ENCODE measurements at places on chromosomes 3 and 15. TPM values are rescaled to one million over a fixed set of nuclear protein-coding genes. Genes with fewer than 3 reads are reported as not detected.

GRCh38 chr15:40990789-40991188 is 37.5 kb downstream of the CHAC1 start:
- no peak overlapping the region for H3K27ac ChIP-seq
- H3K4me1 ChIP-seq = no peaks in the 10 kb centered on the region
- no peaks in the 10 kb centered on the region for H3K27me3 ChIP-seq
- DNase-seq = no peak

DNA sequence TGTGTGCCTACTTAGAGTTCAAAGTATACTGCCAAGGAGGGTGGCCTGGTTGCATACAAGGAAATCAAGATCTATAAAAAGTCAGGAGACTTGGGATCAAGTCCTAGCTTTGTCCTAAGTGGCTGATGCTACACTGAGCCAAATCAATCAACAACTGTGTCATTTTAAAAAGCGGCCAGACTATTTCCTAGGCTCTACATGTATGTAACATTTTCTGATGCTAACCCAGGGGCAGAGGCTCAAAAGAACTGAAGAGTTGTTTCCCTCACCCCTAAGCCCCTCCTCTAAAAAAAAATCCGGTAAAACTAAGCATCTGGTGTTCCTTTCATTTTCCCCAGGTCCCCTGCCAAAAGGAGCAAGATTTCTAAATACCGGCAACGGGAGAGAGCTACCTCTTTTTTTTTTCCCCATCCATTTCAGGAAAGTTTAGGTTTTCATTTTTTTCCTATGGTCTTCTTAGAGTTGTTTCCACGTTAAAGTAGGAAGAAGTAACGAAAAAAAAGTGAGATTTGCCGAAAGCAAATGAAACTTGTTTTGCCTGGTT is 18.8 kb upstream of the CHD2 start:
- H3K27ac ChIP-seq = peak overlapping the region; percentile 91
- no peaks in the 10 kb centered on the region for H3K27me3 ChIP-seq
- H3K4me3 ChIP-seq = peak overlapping the region; percentile 53
- H3K36me3 ChIP-seq = no peaks in the 10 kb centered on the region

DNA sequence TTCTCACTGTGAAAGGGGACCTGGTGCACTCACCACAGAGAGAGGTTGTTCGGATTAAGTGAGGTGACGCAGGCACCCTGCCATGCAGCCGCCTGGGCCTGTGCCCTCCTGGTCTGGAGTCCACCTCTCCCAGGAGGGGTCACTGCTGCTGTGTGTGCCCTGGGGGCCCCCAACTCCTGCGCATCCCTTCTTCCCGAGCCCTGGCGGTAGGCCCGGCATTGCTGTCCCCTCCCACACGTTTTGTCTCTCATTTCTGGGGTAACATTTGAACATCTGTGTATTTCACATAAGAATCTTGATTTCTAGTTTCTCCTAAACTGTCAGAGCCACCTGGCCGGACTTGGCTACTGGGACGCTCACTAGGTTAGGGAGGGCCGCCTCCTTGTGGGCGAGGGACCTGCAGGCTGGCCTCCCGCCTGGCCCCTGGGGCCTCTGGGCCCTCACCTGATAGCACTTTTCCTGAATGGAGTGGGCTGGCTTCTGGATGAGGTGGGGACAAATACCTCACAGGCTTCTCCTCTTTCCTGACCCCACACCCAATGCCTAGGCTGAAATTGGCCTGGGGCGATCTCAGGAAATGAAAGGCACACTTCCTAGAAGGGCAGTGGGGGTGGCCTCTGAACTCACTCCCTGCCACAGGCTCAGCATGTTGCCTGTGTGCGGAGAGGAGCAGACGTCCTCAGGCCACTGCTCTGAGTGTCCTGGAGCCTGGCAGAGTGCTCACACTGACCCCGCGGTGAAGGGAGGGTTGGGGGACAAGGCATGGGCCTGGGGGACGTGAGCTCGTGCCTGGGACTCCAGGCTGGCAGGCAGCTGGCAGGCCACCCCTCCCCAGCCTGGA is 104.2 kb upstream of the PRR23E start:
- no peak for DNase-seq
- no peaks in the 10 kb centered on the region for H3K27me3 ChIP-seq
- H3K4me1 ChIP-seq = no peaks in the 10 kb centered on the region
- H3K36me3 ChIP-seq = no peaks in the 10 kb centered on the region
- H3K4me3 ChIP-seq = no peak overlapping the region
- no peak overlapping the region for H3K27ac ChIP-seq

GRCh38 chr3:129341331-129342141 is 62.9 kb downstream of the HMCES start:
- no peak overlapping the region for H3K27ac ChIP-seq
- peaks cover 4% of the 10 kb centered on the region for H3K4me1 ChIP-seq
- no peaks in the 10 kb centered on the region for H3K36me3 ChIP-seq
- H3K4me3 ChIP-seq = no peak overlapping the region

GRCh38 chr3:178336336-178336735 is 199.9 kb upstream of the KCNMB2 start:
- no peak for DNase-seq
- H3K4me1 ChIP-seq = no peaks in the 10 kb centered on the region
- no peak overlapping the region for H3K27ac ChIP-seq
- H3K36me3 ChIP-seq = no peaks in the 10 kb centered on the region
- H3K4me3 ChIP-seq = no peak overlapping the region

- H3K27me3 ChIP-seq = no peaks in the 10 kb centered on the region
- H3K36me3 ChIP-seq = peaks cover 63% of the 10 kb centered on the region
- DNase-seq = peak; percentile 25
- no peak overlapping the region for H3K4me3 ChIP-seq
- H3K27ac ChIP-seq = no peak overlapping the region
These were observed 6.5 kb downstream of the NT5DC2 start for GRCh38 chr3:52527039-52527731.

DNA sequence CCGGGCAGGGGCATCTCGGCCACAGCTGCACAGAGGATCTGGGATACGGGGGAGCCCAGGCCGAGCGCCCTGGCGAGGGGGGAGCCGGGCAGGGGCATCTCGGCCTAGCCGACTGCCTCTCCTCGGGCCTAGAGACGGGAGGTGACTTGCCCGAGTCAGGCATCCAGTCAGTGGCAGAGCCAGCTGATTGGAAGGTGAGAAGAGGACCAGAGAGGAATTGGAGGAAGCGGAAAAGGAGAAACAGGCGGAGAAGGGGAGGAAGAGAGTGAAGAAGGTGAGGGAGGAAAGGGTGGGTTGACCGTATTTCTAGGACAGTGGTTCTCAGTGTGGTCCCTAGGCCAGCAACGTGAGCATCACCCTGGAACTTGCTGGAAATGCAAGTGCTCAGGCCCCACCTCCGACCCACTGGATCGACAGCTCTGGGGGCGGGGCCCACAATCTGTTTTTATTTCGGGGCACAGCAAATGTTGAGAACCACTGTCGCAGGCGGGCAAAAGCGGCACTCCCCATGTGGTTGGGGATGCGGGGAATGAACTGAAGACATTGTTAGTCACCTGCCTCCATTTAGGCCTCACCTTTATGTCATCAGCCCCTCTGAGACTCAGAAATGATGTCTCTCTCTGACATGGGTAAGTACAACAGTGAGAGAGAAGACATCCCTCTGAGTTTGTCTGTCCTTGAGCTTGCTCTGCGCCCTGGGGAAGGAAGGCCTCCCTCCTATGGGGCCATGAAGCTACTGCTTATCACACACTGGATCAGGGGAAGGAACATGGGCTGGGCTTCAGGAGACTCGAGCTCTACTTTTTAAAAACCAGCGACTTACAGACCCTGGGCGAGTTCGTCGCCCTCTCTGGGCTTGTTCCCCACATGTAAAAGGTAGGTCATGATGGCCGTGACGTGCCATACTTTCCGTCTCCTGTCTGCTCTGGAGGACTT is 1.0 kb upstream of the MELTF start:
- H3K4me1 ChIP-seq = peaks cover 12% of the 10 kb centered on the region
- no peaks in the 10 kb centered on the region for H3K36me3 ChIP-seq
- DNase-seq = no peak
- H3K27ac ChIP-seq = peak overlapping the region; percentile 65

DNA sequence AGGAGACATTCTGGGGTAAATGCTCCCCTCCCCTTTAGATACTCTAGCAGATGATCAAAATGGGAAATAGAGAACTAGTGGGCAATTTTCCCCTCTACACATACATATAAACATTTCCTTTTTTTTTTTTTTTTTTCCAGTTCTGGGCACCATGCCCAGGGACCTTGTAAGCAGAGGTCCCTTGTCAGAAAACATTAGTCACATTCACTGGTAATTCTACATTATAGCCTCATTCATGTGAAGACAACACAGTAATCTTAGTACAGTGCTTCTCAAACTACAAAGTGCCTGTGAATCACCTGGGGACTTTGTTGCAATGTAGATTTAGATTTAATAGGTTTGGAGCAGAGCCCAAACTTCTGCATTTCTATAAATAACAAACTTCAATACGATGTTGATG is 60.1 kb upstream of the ACTC1 start:
- H3K36me3 ChIP-seq = no peaks in the 10 kb centered on the region
- H3K27me3 ChIP-seq = no peaks in the 10 kb centered on the region
- H3K4me3 ChIP-seq = no peak overlapping the region
- H3K4me1 ChIP-seq = peaks cover 31% of the 10 kb centered on the region
- H3K27ac ChIP-seq = no peak overlapping the region
- no peak for DNase-seq

DNA sequence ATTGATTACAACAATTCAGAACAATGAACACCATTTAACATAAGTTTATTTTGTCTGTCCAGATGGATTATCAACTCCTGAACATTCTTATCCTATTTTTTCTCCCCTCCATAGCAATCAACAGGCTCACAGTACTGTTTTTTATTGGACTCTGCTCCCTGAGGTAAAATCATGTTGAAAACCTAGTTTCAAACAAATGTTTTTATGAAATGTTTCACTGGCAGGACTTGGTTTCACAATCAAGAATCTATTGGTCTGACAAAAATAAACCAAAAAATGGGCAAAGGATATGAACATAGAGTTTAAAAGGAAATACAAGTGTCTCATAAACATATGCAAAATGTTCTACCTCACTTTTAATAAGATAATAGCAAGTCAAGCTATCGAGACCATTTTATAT is 2.6 kb upstream of the MYRIP start:
- H3K27ac ChIP-seq = no peak overlapping the region
- H3K4me3 ChIP-seq = no peak overlapping the region
- no peak for DNase-seq
- H3K36me3 ChIP-seq = no peaks in the 10 kb centered on the region
- peaks cover 21% of the 10 kb centered on the region for H3K4me1 ChIP-seq
- H3K27me3 ChIP-seq = peaks cover 14% of the 10 kb centered on the region

- no peaks in the 10 kb centered on the region for H3K36me3 ChIP-seq
- H3K4me1 ChIP-seq = no peaks in the 10 kb centered on the region
- H3K4me3 ChIP-seq = no peak overlapping the region
- H3K27me3 ChIP-seq = no peaks in the 10 kb centered on the region
- no peak for DNase-seq
These were observed 15.5 kb downstream of the CCR5 start for GRCh38 chr3:46386205-46386604.

DNA sequence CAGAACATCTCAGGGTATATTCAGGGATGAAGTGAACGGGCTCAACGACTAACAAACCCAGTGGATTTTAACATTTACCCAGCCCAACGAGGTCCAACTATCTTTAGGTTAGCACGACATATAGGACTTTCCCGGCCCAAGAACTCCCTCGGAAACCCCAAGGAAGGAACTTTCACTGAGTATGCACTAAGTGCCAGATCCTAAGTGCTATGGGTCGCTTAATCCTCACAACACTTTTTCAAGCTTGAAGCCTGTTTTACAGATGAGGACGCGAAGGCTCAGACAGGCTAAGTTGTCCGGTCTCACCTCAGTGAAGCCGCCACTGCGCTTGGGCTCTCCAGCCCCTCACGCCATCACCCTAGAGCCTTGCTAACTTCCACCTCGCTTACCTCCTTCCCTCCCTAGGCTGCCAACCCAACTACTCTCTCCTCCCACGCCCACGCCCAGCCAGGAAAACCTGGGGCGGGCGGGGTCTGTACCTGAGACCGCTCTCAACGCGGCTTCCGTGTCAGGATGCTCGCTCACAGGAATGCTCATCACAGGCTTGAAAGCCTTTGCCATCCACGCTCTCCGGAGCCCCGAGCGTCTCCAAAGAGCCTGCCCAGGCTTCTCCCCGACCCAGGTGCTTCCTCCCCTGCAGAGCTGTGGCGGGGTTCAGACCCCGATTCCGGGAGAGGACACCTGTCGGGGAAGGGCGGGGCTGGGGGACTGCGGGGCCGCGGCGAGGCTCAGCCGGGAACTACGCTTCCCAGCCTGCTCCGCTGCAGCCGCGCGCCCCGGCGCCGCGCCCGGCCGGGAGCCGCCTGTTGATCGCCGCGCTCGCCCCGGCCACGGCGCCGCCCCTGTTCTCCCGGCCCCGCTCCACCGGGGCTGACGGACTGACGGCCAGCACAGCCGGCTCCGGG is at the start of gene TMOD2:
Gene TMOD2, plus strand, starts transcription at position 806 of the 905 bp plus-strand sequence. CDS start 14,845 bp downstream, outside the sequence.
- H3K27ac ChIP-seq = peak within 1 kb of the TSS; percentile 56
- H3K4me1 ChIP-seq = peaks cover 18% of the 10 kb centered on the region
- H3K4me3 ChIP-seq = peak within 1 kb of the TSS; percentile 66
- peaks cover 5% of the 10 kb centered on the region for H3K27me3 ChIP-seq

DNA sequence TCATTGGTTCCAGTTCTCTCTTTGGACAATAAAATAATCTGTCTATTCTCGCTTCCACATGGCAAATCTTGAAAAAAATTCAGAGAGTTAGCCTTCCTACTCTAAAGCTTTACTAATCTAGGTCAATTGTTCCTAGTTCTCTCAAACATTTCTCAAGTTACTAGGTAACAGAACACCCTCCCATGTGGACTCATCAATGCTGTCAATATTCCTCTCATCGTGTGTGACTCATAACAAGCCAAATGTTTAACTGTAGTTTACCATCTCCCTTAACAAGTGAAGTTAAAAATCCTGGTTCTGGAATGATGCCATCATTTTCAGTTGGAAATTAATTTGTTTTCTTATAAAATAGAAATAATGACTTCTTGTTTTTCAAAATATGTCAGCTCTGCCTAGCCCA is 438.6 kb downstream of the ROBO1 start:
- H3K27ac ChIP-seq = no peak overlapping the region
- no peak for DNase-seq
- H3K36me3 ChIP-seq = no peaks in the 10 kb centered on the region
- H3K4me3 ChIP-seq = no peak overlapping the region
- no peaks in the 10 kb centered on the region for H3K4me1 ChIP-seq

- H3K4me1 ChIP-seq = peaks cover 37% of the 10 kb centered on the region
- no peaks in the 10 kb centered on the region for H3K36me3 ChIP-seq
- no peaks in the 10 kb centered on the region for H3K27me3 ChIP-seq
These were observed 641 bp downstream of the ACVR2B start for GRCh38 chr3:38454178-38454883.

- peaks cover 8% of the 10 kb centered on the region for H3K4me1 ChIP-seq
- H3K4me3 ChIP-seq = no peak overlapping the region
- no peak overlapping the region for H3K27ac ChIP-seq
- no peaks in the 10 kb centered on the region for H3K27me3 ChIP-seq
- DNase-seq = no peak
- no peaks in the 10 kb centered on the region for H3K36me3 ChIP-seq
These were observed 263.1 kb downstream of the ADAMTS17 start for GRCh38 chr15:100078511-100079220.

DNA sequence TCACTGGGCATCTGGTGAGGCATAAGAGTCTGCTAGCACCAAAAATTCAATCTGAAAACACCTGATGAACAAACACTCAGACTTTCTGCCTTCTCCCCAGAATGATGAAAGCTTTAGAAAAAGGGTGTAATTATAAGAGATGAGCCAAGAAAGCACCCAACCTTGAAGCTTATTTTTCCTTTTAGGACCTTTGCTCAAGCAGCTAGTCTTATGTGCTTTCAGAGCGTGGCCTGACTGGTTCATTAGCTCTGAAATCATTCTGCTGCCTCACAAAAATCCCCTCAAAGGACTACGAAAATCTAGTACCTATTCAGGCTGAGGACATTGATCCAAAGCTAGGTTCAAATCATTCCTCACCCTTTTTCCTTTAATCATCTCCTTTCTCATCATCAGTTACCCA is 662.3 kb downstream of the MAGI1 start:
- H3K4me1 ChIP-seq = no peaks in the 10 kb centered on the region
- H3K36me3 ChIP-seq = peaks cover 6% of the 10 kb centered on the region
- no peaks in the 10 kb centered on the region for H3K27me3 ChIP-seq
- no peak for DNase-seq

Gene REC114
- not detected for total RNA-seq

Gene MNS1
- 0.42 TPM for total RNA-seq

Gene COMMD2
- total RNA-seq = 9.9 TPM

Gene MASP1
- 120 TPM for total RNA-seq

Gene SLC6A1
- 3.1 TPM for total RNA-seq

All from heart left ventricle (tissue), 16 donors.